ENCODE measurements at places on chromosomes 12 and 14. TPM values are rescaled to one million over a fixed set of nuclear protein-coding genes. Genes with fewer than 3 reads are reported as not detected.

KERA gene
- not detected for total RNA-seq

TMPRSS12 gene
- not detected for total RNA-seq

YEATS4 gene
- 123 TPM for total RNA-seq

KLHL33 gene
- 0.18 TPM for total RNA-seq

RPS6KL1 gene
- 7.6 TPM for total RNA-seq

GUCY2C gene
- not detected for total RNA-seq

APOF gene
- not detected for total RNA-seq

P3H3 gene
- 11.6 TPM for total RNA-seq

GPR84 gene
- not detected for total RNA-seq

DNA sequence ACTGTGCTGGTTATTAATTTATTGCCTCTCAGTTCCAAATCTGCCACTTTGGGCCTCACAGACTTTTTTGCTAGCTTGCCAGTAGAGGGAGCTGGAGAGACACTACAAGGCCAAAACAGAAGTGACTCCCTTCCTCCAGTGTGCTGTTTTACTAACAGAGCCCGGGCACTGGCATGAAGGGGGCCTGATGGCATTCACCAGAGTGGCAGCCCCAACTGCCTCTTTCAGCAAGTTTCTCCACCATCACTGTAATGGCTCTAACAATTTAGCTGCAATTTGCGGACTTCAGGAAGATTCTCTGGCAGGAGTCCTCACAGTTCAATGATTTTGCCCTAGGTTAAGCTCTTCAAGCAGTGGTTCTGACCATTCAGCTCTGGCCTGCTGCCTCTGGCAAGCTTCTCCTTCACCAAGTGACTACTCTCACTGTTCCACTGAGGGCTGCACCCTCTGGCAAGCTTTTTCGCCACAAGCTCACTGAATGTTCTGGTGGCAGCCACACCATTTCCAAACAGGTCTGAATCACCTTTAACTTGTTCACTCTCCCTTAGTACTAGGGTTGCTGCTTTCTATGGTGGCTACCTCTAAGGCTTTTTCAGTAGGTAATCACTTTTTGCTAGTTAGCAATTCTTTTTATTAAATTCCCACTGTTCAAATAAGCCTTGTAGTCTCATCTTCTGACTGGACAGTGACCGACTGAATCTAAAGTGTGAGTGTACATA is 104.9 kb downstream of the ZC3H14 start:
- peak overlapping the region; percentile 11 for H3K27ac ChIP-seq
- H3K4me3 ChIP-seq: no peak overlapping the region
- peak; percentile 84 for DNase-seq

GRCh38 chr12:3200814-3201233 is 123.6 kb downstream of the TSPAN9 start:
- peaks cover 43% of the 10 kb centered on the region for H3K4me1 ChIP-seq
- peak overlapping the region; percentile 74 for H3K4me3 ChIP-seq

DNA sequence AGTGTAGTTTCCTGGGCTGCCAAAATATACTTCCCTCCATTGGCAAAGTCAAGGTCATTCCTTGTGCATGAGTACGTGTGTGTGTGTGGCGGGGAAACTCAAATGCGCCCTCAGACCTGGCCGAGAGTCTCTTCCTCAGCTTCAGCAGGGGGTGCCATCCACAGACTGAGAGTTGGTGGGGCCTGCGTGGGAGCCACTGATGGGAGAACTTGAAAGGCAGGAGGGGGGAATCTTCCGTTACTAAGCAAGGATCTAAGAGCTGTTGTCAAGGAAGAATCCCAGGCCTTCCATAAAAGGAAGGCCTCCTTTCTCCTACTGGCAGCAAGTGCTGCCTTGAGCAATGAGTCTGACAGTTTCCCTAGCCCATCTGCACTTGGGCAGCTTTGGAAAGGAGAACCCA is 274.9 kb downstream of the EMP1 start:
- no peaks in the 10 kb centered on the region for H3K36me3 ChIP-seq
- DNase-seq: no peak
- H3K4me1 ChIP-seq: no peaks in the 10 kb centered on the region

- no peak overlapping the region for H3K4me3 ChIP-seq
- peak overlapping the region; percentile 91 for H3K27ac ChIP-seq
- no peak for DNase-seq
- H3K36me3 ChIP-seq: no peaks in the 10 kb centered on the region
- no peaks in the 10 kb centered on the region for H3K27me3 ChIP-seq
- H3K4me1 ChIP-seq: peaks cover 37% of the 10 kb centered on the region
Measured at GRCh38 chr12:89319122-89319521, 33.2 kb downstream of the DUSP6 start.

DNA sequence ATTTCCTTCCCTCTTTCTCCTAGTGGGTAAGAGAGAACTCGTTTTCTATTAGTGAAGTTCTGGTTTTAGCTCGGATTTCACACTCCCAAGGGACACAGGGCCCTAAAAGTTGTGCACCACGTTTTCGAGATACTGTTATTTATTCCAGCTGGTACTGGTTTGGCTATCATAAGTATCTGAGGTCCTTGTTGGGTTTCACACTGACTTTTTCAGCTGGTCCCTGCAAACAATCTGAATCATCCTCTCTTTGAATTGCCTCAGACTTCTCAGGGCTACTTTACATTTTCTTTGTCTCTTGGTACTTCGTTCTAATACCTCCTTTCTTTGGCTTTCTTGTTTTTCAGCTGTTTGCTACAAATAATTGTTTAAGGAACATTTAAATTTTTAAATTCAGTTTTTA is 75.7 kb downstream of the SCN8A start:
- H3K4me1 ChIP-seq: no peaks in the 10 kb centered on the region
- no peak overlapping the region for H3K27ac ChIP-seq
- H3K27me3 ChIP-seq: no peaks in the 10 kb centered on the region
- no peaks in the 10 kb centered on the region for H3K36me3 ChIP-seq
- no peak for DNase-seq

DNA sequence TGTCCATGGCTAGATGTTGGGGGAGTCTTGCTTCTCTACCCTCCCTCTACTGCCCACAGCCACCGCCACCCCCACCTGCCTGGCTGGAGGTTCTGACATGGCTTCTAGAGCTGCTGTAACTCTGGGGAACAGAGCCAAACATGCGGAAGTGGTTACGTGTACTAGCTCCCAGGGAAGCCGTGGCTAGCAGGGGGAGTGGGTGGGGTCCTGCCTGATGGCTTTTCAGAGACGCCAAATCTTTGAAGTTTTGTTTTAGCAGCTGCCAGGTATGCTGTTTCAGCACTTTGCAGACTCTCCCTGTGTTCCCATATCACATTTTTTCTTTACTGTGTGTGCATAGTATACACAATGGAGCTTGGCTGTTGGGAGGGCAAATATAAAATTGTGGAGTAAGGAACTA is 150.3 kb downstream of the TGFB3 start:
- H3K4me1 ChIP-seq: peaks cover 19% of the 10 kb centered on the region
- no peaks in the 10 kb centered on the region for H3K27me3 ChIP-seq
- DNase-seq: no peak

DNA sequence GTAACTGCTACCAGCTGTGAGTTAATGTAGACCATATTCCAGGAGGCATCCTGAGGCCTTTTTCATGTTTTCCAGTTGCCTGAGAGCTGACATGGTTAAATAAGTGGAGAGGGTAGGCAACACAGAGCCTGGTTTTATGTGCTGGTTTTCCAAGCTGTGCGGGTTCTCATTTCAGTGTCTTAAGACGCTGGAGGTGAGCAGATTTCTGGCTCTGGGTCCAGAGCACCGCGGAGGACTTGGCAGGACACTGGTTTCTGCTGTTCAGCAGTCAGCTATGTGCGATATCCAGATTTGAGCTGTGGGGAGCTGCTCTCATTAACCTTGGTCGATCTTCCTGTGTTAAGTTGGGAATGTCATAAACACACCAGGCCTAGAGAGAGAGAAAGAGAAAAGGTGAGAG is 680.8 kb downstream of the BCL11B start:
- no peak for DNase-seq
- no peaks in the 10 kb centered on the region for H3K27me3 ChIP-seq
- H3K27ac ChIP-seq: no peak overlapping the region

GRCh38 chr12:124195567-124195942 is 99.3 kb upstream of the RFLNA start:
- no peak overlapping the region for H3K27ac ChIP-seq
- H3K36me3 ChIP-seq: no peaks in the 10 kb centered on the region
- DNase-seq: no peak
- no peaks in the 10 kb centered on the region for H3K4me1 ChIP-seq
- H3K27me3 ChIP-seq: no peaks in the 10 kb centered on the region

GRCh38 chr12:117343296-117343695 is 18.1 kb downstream of the NOS1 start:
- H3K27me3 ChIP-seq: no peaks in the 10 kb centered on the region
- no peak overlapping the region for H3K4me3 ChIP-seq
- H3K36me3 ChIP-seq: no peaks in the 10 kb centered on the region

GRCh38 chr14:74571901-74572725 is 39.9 kb downstream of the LTBP2 start:
- peaks cover 14% of the 10 kb centered on the region for H3K4me1 ChIP-seq
- H3K36me3 ChIP-seq: no peaks in the 10 kb centered on the region
- H3K27me3 ChIP-seq: no peaks in the 10 kb centered on the region
- DNase-seq: no peak
- H3K27ac ChIP-seq: no peak overlapping the region

- H3K4me3 ChIP-seq: no peak overlapping the region
- peak; percentile 74 for DNase-seq
- H3K4me1 ChIP-seq: no peaks in the 10 kb centered on the region
- H3K27me3 ChIP-seq: peaks cover 3% of the 10 kb centered on the region
- H3K36me3 ChIP-seq: no peaks in the 10 kb centered on the region
- H3K27ac ChIP-seq: no peak overlapping the region
Measured at GRCh38 chr12:95633049-95633731, 81.9 kb upstream of the USP44 start.

All from cardiac muscle cell (in vitro differentiated cells and primary cell).